Breast epithelium (tissue), 4 donors: ENCODE measurements at places on chromosomes 16 and 17. TPM values are rescaled to one million over a fixed set of nuclear protein-coding genes. Genes with fewer than 3 reads are reported as not detected.

- no peak for DNase-seq
Measured at GRCh38 chr16:84065536-84066132, 23.0 kb upstream of the SLC38A8 start.

DNA sequence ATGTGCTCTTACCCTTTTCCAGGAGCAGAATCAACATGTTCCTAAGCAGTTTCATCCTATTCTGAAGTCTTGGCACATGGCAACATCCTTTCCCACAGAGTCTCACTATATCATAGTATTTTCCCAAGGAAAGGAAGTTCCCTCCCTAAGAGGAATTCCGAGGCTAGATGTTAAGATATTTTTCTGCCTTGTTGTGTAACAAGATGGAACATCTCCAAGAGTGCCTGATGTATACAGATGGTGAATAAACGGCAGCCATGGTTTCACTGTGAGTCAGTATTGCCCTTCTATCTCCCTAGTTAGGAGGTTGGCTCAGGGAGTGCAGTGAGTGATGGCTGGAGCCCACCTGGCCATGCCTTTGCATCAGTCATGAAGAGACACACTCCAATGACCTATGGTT, 48.2 kb downstream of the SPACA3 start:
- no peak for DNase-seq

- no peak for DNase-seq
Measured at GRCh38 chr17:10295728-10296343, 77.0 kb downstream of the MYH13 start.

GRCh38 chr17:63693411-63694113, 6.4 kb downstream of the LIMD2 start:
- DNase-seq, result no peak

DNA sequence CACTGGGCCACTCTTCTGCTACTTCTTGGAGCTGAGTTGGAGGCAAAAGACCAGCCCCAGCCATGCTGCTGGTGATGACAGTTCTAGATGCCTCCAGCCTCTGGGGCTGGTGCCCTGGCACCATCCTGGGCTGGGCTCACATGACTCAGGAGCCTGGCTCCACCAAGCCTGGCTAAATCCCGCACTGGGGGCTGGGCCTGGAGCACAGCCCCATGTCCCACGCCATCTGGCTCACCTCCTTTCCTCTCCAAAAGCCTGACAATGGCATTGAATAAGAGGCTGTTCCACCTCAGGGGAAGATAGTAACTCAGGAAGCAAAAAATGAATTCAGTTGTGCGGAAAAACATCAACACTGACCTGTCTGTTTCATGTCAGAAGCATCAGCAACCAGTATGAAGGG, 45.1 kb upstream of the MTSS2 start:
- no peak for DNase-seq

GRCh38 chr17:20046629-20047028, 37.5 kb downstream of the SPECC1 start:
- DNase-seq, result no peak

GRCh38 chr16:86590501-86591144, 12.3 kb downstream of the FOXL1 start:
- DNase-seq, result no peak

- DNase-seq, result no peak
Measured at GRCh38 chr17:9432934-9433421, 142.6 kb downstream of the STX8 start.

- DNase-seq, result no peak
Measured at GRCh38 chr16:17334096-17334495, 136.7 kb downstream of the XYLT1 start.

- no peak for DNase-seq
Measured at GRCh38 chr16:8845699-8846298, 23.0 kb downstream of the CARHSP1 start.

- DNase-seq, result no peak
Measured at GRCh38 chr17:10051112-10051511, 146.0 kb upstream of the RCVRN start.

DNA sequence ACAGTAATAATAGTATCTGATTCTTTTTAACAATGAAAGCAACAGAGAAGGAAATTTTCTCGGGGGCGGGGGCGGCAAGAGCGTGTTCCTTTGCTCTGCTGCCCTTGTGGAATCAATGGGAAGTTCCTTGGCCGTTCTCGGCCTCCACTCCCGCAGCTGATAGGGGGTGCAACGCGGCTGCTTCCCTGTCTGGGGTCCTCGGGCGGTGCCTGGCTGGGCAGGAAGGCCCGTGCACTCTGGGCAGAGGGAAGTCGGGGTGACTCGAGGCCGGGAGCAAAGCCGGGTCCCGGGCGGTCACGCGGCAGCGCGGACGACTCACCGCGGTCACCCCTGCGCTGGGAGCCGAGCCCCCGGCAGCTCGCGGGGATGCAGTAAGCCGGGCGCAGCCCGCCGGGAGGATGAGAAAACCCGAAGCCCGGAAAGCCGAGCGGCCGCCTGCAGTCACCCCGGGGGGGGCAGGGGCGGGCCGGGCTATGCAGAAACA, 2.5 kb downstream of the TUBB3 start:
- no peak for DNase-seq

- no peak for DNase-seq
Measured at GRCh38 chr17:11720816-11721215, 122.5 kb downstream of the DNAH9 start.

- DNase-seq, result no peak
Measured at GRCh38 chr16:86928523-86929011, 350.2 kb downstream of the FOXL1 start.

DNA sequence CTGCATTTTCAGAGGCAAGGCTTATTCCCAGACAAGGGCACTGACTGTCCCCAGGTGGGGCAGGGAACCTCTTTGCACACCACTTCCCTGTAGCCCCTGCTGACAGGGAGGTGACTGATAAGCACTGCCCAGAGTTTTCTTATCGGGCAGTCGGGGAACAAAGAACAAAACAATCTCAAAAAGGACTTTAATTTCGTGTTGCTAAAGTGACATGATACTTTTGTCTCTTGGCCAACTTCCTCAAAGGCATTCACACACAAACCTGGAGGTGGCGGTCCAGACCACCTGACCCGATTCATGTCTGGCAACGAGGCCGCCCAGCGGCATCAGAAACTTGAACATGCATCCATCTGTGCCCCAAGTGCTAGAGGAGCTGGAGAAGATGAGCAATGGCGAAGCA, 28.9 kb downstream of the ZDHHC7 start:
- DNase-seq, result no peak

DNA sequence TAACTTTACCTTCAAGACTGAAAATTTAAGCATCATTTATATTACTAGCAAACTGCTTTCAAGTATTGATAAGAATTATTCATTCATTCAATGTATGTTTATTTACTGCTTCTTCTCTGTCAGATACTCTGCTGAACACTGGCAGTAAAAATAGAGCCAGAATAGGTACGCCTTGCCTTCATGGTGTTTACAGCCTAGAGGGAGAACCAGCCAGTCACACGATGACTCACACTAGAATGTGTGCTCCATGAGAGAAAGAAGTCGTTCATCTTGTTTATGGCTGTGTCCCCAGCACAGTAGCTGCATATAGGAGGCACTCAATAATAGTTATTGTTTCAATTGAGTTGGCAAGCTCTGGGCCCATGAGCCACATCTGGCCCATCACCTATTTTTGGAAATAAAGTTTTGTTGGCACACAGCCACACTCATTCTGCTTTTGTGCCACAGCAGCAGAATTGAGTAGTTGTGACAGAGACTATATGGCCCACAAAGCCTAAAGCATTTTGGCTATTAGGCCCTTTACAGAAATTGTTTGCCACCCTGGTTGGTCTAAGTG, 84.2 kb downstream of the TMC6 start:
- DNase-seq, result no peak

The CBX8 gene
- 1.9 TPM for total RNA-seq

The DHRS13 gene
- total RNA-seq, result 20.6 TPM

The LONP2 gene
- total RNA-seq, result 106 TPM

The HOXB2 gene
- 36.4 TPM for total RNA-seq

The TMEM88 gene
- total RNA-seq, result 5.7 TPM
